ENCODE measurements at places on chromosomes 12 and 14. TPM values are rescaled to one million over a fixed set of nuclear protein-coding genes. Genes with fewer than 3 reads are reported as not detected.

The GPHB5 gene
- total RNA-seq, result not detected

The LALBA gene
- not detected for total RNA-seq

The PCNX4 gene
- 59.7 TPM for total RNA-seq

The SYNDIG1L gene
- not detected for total RNA-seq

The ISCU gene
- 172 TPM for total RNA-seq

The CEP83 gene
- total RNA-seq, result 34.5 TPM

The GPX2 gene
- not detected for total RNA-seq

The DIO2 gene
- 3.0 TPM for total RNA-seq

The RSRC2 gene
- 81.4 TPM for total RNA-seq

The SDR9C7 gene
- total RNA-seq, result not detected

The SLC5A8 gene
- total RNA-seq, result not detected

The CYP46A1 gene
- total RNA-seq, result 1.5 TPM

GRCh38 chr12:82407481-82407880 lies 49.2 kb downstream of the METTL25 start:
- H3K4me1 ChIP-seq, result no peaks in the 10 kb centered on the region
- no peak overlapping the region for H3K4me3 ChIP-seq
- H3K36me3 ChIP-seq, result peaks cover 2% of the 10 kb centered on the region
- H3K27me3 ChIP-seq, result no peaks in the 10 kb centered on the region

DNA sequence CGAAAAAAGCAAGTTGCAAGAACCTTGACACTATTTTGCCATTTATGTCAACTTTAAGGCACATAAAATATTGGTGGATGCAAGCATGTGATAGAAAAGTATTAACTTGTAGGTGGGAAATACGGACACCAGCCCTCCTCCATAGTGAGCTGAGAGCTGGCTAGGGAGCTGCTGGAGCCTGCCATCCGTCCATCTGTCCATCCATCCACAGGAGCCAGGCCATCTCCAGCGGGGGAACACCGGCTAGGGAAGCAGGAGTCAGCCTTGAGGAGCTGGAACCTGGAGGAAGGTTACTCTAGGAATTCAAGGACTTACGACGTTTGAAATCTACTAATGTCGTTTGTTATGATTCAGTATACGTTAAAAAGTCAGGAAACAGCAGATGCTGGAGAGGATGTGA lies 120.7 kb upstream of the C14orf180 start:
- H3K27ac ChIP-seq, result no peak overlapping the region
- peaks cover 30% of the 10 kb centered on the region for H3K27me3 ChIP-seq
- no peak for DNase-seq
- H3K36me3 ChIP-seq, result no peaks in the 10 kb centered on the region
- H3K4me3 ChIP-seq, result no peak overlapping the region

GRCh38 chr12:65014504-65015271 lies 106.4 kb downstream of the WIF1 start:
- H3K27ac ChIP-seq, result no peak overlapping the region
- no peaks in the 10 kb centered on the region for H3K4me1 ChIP-seq
- no peak overlapping the region for H3K4me3 ChIP-seq
- no peak for DNase-seq
- H3K27me3 ChIP-seq, result no peaks in the 10 kb centered on the region
- no peaks in the 10 kb centered on the region for H3K36me3 ChIP-seq

- DNase-seq, result no peak
- no peak overlapping the region for H3K27ac ChIP-seq
- no peaks in the 10 kb centered on the region for H3K36me3 ChIP-seq
- no peaks in the 10 kb centered on the region for H3K4me1 ChIP-seq
Observed at GRCh38 chr14:95597784-95598211, 62.9 kb downstream of the GLRX5 start.

DNA sequence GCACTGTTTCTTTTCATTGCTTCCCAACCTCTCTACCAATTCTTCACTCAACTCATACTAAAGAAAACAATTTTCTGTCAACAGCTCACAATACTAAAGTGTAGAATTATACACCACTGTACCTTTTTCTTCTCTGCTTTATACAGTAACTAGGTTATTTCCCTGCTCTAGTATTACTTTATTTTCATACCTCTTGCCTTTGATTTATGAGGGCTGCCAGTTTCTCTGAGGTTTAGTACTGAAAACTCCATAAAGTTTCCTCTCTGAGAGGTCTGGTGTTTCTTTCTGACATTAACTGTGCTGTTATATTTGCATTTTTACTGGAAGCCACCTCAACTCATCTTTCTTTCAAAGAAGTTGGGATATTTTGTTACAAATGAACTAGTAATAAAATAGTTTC lies 63.0 kb upstream of the GRIP1 start:
- no peak for DNase-seq
- no peak overlapping the region for H3K27ac ChIP-seq
- no peak overlapping the region for H3K4me3 ChIP-seq

DNA sequence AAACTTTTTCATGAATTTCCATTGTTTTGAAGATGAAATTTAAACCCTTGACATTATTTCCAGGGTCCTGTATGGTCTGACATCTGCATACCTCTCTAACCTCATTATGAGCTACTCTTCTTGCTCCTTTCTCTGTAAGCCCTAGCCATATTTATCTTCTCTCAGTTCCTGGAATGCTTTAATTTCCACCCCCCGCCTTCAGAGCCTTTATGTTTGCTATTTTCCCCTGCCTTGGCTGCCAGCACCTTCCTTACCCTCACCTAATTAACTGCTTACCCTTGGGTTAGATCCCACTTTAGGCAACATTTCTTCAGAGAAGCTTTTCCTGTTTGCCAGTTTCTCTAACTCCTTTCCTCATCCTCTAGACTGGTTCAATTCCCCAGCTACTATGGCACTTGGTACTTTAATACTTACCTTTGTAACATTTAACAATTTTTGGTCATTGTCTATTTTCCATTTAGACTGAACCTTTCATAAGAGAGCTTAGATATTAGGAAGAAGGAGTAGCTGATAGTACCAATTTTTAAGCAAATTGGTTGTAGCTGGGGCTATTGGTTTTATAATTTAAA lies 6.0 kb downstream of the STYX start:
- H3K4me3 ChIP-seq, result no peak overlapping the region
- H3K36me3 ChIP-seq, result no peaks in the 10 kb centered on the region
- H3K4me1 ChIP-seq, result peaks cover 11% of the 10 kb centered on the region
- H3K27me3 ChIP-seq, result no peaks in the 10 kb centered on the region
- no peak overlapping the region for H3K27ac ChIP-seq
- DNase-seq, result no peak

- no peak overlapping the region for H3K27ac ChIP-seq
- no peaks in the 10 kb centered on the region for H3K36me3 ChIP-seq
- no peaks in the 10 kb centered on the region for H3K27me3 ChIP-seq
- H3K4me1 ChIP-seq, result peaks cover 14% of the 10 kb centered on the region
- no peak for DNase-seq
Observed at GRCh38 chr12:89370850-89371249, 18.5 kb upstream of the DUSP6 start.

DNA sequence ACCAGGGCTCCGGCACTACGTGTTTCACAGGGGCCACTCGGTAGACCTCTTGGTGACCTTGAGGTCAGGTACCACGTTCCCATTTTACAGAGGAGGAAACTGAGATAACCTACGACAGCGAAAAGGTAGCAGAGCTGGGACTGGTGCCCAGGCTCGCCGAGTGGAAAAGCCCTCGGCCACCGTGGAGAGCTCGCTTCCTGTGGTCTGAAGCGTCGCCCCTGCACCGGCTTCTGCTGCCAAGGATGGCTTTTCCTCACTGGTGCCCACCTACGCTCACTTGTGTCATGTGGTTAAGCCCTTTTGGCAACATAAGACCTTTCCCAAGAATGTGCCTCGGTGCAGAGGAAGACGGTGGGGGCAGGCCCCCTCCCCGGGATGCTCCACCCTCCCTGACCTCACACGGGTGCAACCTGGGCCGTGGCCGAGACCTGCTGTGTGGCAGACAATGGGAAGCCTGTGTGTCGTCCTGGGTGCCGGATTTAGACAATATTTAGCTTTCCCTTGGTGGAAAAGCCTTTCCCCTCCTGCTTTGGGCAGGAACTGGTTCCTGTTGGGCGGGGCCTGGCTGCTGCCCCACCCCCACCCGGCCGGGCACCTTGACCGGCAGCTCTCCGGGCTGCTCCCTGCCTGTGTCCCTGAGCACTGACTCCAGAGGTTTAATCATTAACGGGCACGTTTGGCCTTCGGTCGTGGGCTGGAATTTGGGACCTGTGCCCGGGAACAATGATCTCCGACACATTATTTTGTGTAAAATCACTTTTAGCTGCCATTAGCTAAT lies 32.4 kb upstream of the PPP1R13B start:
- no peaks in the 10 kb centered on the region for H3K36me3 ChIP-seq
- H3K4me1 ChIP-seq, result peaks cover 39% of the 10 kb centered on the region
- H3K27me3 ChIP-seq, result no peaks in the 10 kb centered on the region
- peak overlapping the region; percentile 57 for H3K27ac ChIP-seq

DNA sequence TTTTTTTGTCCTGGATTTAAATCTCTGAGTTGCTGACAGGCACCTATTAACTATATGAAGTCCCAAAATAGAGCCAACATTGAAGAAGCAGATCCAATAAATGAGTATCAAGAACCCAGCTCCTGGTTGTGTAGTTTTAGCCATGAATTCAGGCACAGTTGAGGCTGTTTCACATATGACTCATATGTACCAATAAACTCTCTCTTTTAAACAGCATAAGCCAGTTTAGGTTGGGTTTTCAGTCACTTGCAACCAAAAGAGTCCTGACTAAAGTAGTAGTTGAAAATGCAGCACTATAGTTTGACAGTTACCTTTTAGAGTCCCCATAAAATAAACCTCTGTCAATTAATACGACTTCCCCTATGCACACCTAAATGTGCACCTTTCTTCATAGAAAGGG lies 389.9 kb downstream of the RPS29 start:
- no peaks in the 10 kb centered on the region for H3K27me3 ChIP-seq
- DNase-seq, result no peak
- no peaks in the 10 kb centered on the region for H3K36me3 ChIP-seq
- H3K27ac ChIP-seq, result no peak overlapping the region
- no peaks in the 10 kb centered on the region for H3K4me1 ChIP-seq

- H3K27ac ChIP-seq, result no peak overlapping the region
- no peaks in the 10 kb centered on the region for H3K4me1 ChIP-seq
- no peaks in the 10 kb centered on the region for H3K27me3 ChIP-seq
- DNase-seq, result no peak
- H3K36me3 ChIP-seq, result no peaks in the 10 kb centered on the region
Observed at GRCh38 chr12:65561798-65562382, 262.4 kb upstream of the HMGA2 start.

DNA sequence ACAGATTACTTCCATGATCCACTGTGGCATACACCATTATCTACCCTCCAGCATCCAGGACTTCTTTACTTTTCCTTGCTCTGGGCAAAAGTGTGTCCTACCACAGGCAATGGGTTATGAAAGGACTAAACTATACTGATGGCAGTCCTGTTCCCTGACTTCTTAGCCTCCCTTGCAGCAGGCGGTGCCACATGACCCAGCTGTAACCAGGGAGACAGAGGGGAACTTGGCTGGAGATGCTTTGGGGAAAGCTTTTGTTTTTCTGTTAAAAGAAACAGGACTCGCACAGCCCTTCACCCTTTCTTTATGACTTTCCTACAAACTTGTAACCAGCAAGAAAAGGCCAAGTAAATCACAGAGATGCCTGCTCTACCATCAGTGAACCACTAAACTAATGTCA lies 394.4 kb downstream of the PCNX1 start:
- peaks cover 13% of the 10 kb centered on the region for H3K36me3 ChIP-seq
- H3K4me1 ChIP-seq, result no peaks in the 10 kb centered on the region
- no peak overlapping the region for H3K4me3 ChIP-seq
- DNase-seq, result no peak
- H3K27me3 ChIP-seq, result no peaks in the 10 kb centered on the region

- no peaks in the 10 kb centered on the region for H3K36me3 ChIP-seq
- no peaks in the 10 kb centered on the region for H3K4me1 ChIP-seq
- no peak overlapping the region for H3K27ac ChIP-seq
- H3K4me3 ChIP-seq, result no peak overlapping the region
- no peaks in the 10 kb centered on the region for H3K27me3 ChIP-seq
Observed at GRCh38 chr12:122158700-122159285, 15.2 kb downstream of the IL31 start.

GRCh38 chr12:122104844-122105243 lies 26.3 kb downstream of the MLXIP start:
- no peak overlapping the region for H3K4me3 ChIP-seq
- H3K27me3 ChIP-seq, result no peaks in the 10 kb centered on the region
- H3K36me3 ChIP-seq, result no peaks in the 10 kb centered on the region
- DNase-seq, result no peak
- H3K27ac ChIP-seq, result no peak overlapping the region

GRCh38 chr12:13786646-13787045 lies 194.8 kb downstream of the GRIN2B start:
- no peaks in the 10 kb centered on the region for H3K36me3 ChIP-seq
- H3K4me3 ChIP-seq, result no peak overlapping the region
- H3K4me1 ChIP-seq, result no peaks in the 10 kb centered on the region
- no peak overlapping the region for H3K27ac ChIP-seq

DNA sequence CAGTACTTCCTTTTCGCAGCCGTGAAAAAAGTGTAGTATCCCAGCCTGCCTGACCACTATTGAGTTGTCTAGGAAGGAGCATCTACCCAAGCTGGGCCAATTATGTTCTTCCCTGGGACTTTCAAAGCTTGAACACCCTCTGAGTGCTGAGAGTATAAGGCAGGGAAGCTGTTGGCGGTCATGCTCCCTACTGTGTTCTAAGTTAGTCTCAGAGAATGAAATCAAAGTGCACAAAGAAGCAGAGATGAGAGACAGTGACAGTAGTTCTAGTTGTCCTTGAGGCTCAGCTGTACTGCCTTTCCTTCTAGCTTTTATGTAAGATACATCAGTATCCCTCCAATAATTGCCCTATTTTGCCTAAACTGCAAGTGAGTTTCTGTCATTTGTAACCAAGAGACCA lies 427.1 kb upstream of the SEL1L start:
- H3K36me3 ChIP-seq, result no peaks in the 10 kb centered on the region
- DNase-seq, result no peak
- no peak overlapping the region for H3K27ac ChIP-seq
- H3K27me3 ChIP-seq, result no peaks in the 10 kb centered on the region
- no peaks in the 10 kb centered on the region for H3K4me1 ChIP-seq
- no peak overlapping the region for H3K4me3 ChIP-seq

GRCh38 chr14:36022765-36023410 lies 153.6 kb downstream of the PTCSC3 start:
- no peak overlapping the region for H3K4me3 ChIP-seq
- no peaks in the 10 kb centered on the region for H3K4me1 ChIP-seq
- H3K36me3 ChIP-seq, result no peaks in the 10 kb centered on the region
- H3K27me3 ChIP-seq, result no peaks in the 10 kb centered on the region

GRCh38 chr12:9662488-9662887 lies 7.0 kb upstream of the CLEC2D start:
- no peaks in the 10 kb centered on the region for H3K27me3 ChIP-seq
- H3K4me3 ChIP-seq, result no peak overlapping the region
- no peak for DNase-seq
- no peaks in the 10 kb centered on the region for H3K36me3 ChIP-seq
- H3K27ac ChIP-seq, result no peak overlapping the region
